ENCODE measurements at places on chromosomes 1 and 21.

DNA sequence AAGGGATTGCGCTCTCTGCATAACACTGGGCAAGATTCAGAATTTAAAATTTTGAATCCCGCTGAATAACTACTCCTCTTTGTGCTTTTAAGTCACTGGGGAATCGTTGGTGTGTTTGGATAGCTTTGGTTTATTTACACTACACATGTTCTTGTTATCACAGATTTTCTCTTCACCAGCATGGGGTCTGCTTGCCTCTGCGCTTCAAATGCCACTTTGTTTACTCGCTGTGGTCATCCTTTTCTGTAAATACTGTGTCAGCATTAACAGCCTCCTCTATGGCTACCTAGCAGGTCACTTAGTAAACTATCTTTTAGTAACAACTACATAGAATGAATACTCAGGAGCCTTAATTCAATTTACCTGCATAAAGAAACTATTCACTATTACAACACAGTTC lies 14.4 kb upstream of the KCNH1 start:
- no peak for DNase-seq

- no peak for DNase-seq
Observed at GRCh38 chr1:87149241-87150041, 179.2 kb upstream of the LMO4 start.

DNA sequence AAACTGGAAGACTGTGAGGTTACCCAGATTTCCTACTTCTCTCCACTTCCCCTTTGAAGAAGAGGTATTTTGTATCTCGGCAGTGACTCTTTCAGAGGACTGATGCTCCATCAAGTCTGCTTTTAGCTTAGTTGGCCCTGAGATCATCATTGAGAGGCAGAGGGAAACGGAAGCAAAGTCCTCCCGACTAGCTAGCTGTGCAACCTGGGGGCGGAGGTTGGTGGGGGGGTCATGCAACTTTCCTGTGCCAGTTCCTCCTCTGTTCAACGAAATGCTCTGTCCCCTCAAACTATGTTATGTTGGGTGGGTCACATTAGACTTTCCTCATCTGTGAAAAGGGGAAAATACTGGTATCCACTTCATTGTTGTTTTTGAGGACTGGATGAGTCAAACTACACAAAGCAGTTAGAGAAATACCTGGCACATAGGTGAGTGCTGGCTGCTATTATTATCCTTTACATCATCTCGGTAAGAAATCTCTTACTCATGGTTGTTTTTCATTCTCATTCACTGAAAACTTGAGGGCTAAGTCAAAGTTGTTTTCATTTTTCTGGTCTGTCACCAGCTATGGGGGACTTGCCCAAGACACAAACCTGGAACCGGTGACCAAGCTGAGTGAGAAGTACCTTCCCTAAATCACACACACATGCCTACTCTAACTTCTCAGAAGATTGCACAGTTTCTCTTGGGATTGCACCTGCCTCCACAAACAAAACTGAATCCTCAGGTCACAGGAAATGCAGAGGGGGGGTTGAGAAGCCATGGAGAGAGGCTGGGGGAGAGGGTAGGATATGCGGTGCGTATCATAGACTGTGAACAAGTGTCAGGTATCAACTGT lies 83.3 kb downstream of the ABCA4 start:
- no peak for DNase-seq

GRCh38 chr1:184068354-184068753 lies 16.8 kb downstream of the TSEN15 start:
- DNase-seq, result no peak

GRCh38 chr1:89451011-89451410 lies 73.6 kb upstream of the LRRC8B start:
- DNase-seq, result no peak

Data from HL-60 (cell line).